ENCODE measurements at places on chromosomes 3 and 15.

DNA sequence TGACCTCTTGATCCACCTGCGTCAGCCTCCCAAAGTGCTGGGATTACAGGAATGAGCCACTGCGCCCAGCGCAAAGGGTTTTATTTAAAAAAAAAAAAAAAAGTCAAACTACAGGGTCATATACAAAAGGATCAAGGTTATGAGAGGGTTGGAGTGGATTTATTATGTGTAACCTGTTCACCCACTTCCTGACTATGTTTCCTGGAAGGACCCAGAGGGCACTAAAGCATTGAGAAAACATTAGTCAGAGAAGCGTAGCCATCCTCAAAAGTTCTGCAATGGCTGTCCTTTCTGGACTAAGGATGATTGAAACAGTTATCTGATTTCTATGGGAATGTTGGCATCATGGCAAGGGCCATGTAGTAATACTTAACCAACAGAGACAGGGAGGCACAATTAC lies 7.3 kb upstream of the SCAPER start:
- no peak for DNase-seq

DNA sequence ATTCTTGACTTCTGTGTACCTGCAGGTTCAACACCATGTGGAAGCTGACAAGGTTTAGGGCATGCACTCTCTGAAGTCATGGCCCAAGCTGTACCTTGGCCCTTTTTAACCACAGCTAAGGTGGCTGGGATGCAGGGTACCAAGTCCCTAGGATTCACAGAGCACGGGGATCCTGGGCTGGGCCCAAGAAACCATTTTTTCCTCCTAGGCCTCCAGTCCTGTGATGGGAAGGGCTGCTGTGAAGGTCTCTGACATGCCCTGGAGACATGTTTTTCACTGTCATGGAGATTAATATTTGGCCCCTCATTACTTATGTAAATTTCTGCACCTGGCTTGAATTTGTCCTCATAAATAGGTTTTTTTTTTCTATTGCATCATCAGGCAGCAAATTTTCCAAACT lies 937.5 kb upstream of the ROBO1 start:
- no peak for DNase-seq

DNA sequence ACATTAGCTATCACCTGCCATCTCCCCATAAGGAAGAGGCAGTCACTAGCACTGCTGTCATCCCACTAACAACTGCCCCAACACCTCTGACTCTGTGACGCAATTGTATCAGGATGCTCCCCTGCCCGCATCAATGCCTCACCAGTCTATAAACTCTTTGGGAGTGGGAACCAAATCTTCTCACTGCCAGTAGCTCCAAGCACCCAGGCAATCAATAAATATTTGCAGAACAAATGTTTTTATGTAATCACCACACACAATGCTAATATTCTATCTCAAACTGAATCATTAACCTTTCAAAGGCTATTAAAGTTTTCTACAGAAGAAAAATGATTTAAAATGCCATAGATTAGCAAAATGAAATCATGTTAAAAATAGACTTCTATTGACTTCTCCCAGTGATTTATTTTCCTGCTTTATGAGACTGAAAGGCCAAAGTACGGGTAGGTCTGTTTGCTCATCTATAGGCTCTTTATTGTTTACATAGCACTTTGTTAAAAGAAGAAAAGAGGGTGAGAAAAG lies 131.3 kb downstream of the PLD1 start:
- DNase-seq: no peak

DNA sequence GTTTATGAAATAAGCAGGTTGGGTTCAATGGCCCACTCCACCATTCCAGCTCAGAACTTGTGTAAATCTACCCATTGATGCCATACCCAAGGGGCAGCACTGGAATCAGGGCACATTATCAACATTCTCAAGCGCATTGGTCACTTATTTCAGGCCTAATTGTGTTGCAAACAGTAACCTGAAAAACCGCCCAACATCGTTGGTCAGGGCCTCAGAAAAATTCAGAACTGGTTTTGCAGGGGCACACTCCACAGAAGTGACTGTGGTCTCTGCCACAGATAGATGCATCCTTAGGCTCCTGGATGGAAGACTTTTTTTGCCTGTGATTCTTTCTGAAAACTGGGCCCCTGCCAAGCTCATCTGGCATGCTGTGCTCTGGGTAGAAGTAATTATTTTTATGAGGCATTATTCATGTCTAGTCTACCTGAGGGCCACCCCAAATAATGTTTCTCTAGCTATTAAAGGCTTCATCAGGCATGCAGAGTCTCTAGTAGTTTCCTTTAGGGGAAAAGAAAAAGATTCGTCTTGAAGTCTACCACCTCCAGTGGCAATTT lies 21.7 kb upstream of the LRTM1 start:
- no peak for DNase-seq

- no peak for DNase-seq
These were observed 3.8 kb downstream of the SHOX2 start for GRCh38 chr3:158102242-158103080.

DNA sequence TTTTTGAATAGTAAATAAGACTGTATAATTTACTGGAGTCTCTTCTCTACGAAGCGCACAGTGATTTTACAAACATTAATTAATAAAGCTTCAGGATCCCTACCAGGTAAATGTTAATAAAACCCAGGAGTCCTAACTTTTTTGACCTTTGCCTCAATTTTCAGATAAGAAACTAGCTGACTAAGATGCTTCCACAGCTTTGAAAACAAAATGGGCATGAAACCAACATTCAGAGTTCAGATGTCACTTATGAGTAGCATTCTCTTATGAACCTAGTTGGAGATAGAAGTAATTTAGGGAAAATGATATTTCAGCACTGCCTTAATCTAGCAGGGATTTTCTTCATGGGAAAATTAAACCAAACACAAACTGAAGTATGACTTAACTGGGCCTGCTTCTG lies 13.0 kb upstream of the FHIT start:
- DNase-seq: no peak

DNA sequence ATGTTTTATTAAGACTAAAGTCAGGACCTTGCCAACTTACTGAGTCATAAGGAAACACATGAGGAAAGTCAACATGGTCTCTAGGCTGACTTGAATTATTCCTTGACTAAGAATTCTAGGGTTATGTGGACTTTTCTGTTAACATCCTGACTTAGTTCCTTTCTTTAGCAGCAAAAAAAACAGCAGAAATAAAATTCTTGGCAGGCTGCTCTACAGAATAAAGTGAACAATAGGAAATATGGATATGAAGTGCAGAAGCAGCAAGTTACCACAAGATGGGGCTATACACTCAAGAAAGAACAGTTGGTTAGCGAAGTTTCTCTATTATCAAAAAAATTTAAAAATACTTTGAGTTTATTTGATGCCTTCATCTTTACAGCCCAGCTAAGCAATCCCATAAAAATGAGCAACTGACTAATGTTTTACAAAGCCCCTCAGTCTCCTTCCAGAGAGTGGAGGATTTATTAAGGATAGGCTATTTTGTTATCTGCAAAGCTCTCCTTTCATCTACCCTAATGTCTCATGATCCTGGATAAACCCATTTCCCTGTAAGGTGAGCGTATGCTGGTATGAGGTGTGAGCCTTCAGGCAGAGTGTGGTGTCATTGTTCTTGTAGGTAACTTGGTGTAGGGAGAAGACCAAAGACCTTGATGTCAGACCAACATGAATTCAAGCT lies 23.1 kb upstream of the MCCC1 start:
- DNase-seq: no peak

- DNase-seq: no peak
These were observed 269.4 kb upstream of the SUCLG2 start for GRCh38 chr3:67923796-67924195.

DNA sequence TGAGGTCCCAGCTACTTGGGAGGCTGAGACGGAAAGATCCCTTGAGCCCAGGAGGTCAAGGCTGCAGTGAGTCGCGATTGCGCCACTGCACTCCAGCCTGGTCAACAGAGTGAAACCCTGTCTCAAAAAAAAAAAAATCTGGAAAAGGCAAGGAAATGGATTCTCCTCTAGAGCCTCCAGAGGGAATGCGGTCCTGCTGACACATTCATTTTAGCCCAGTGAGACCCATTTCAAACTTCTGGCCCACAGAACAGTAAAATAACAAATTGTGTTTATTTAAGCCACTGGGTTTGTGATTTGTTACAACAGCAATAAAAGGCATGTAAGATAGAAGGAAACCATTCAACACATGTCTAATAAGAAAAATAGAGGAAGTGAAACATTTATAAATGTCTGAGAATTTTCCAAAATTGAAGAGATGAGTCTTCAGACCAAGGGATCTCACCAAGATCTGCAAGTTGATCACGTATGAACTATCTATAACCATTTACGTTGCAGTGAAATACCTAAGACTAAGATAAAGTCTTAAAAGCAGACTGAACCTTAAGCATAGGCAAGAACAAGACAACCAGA lies at the start of gene HTR3E:
HTR3E (plus strand) TSS at position 254 of the 573 bp plus-strand sequence. CDS start 466 bp downstream, outside the sequence.
- DNase-seq: no peak

- no peak for DNase-seq
These were observed 705.7 kb upstream of the NR2F2 start for GRCh38 chr15:95624616-95625361.

DNA sequence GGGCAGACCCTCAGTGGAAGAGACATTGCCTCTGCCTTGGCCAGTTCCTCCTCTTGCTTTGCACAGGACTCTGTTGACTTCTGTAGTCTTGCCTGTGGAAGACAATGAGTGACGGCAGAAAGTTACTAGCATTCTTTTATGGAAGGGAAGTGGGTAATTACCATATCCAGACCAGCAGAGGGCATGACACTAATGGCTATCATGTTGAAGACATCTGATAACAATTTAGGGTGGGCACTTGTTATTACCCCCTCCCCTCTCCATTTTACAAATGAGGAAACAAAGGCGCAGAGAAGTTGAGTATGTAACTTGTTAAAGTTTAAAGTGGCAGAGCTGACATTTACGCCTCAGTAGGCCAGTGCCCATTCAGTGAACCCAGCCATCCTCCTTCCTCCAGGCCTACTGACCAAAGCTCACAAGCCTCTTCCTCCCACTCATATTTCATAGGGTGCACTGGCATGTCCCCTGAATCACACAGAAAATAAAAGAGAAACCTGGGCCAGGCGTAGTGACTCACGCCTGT lies 48.2 kb upstream of the FMN1 start:
- DNase-seq: no peak

- no peak for DNase-seq
These were observed 33.3 kb downstream of the RYR3 start for GRCh38 chr15:33344111-33344510.

- no peak for DNase-seq
These were observed 39.6 kb downstream of the MAP3K13 start for GRCh38 chr3:185402561-185402960.

GRCh38 chr3:4584456-4585249 lies 91.5 kb downstream of the ITPR1 start:
- peak; percentile 19 for DNase-seq

- DNase-seq: no peak
These were observed 666 bp upstream of the FAM219B start for GRCh38 chr15:74907163-74907870.

- no peak for DNase-seq
These were observed 4.6 kb downstream of the TTC21A start for GRCh38 chr3:39112113-39112512.
